ENCODE measurements at places on chromosomes 7 and 10.

- DNase-seq, result no peak
Measured at GRCh38 chr10:109259293-109259692, 664.0 kb downstream of the XPNPEP1 start.

- DNase-seq, result no peak
Measured at GRCh38 chr10:86102451-86102850, 264.1 kb downstream of the GRID1 start.

GRCh38 chr10:61166065-61166464, 222.1 kb upstream of the RHOBTB1 start:
- DNase-seq, result no peak

GRCh38 chr7:17913250-17913649, 27.0 kb downstream of the SNX13 start:
- no peak for DNase-seq

- no peak for DNase-seq
Measured at GRCh38 chr10:75852851-75853484, 421.5 kb downstream of the LRMDA start.

DNA sequence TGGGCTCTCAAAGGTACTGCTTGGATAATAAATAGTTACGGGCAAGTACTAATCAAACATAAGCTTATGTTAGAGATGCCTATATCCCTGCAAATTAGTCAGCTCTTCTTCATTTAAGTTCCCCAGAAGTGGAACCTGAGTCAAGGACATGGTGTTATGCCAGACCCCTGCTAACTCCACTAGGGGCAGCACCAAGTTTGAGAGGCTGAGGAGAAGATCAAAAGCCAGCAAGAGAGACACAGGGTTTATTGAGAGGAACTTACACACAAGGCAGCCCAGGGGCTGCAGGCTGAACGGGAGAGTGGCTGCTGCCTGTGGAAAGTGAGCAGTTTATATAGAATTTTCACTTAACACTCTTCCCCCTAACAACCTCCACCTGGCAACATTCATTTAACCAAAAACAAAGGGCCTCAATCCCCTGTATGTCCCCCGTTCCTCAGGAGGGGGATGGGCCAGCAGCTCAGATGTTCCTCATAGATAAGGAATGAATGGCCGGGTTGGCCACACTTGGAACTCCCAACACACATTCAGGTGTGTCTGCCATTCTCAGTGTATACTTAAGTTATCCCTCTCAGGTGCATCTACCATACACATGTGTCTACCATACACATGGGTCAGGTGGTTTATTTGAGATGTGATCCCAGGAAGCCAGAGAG, 62.6 kb upstream of the GHITM start:
- peak; percentile 11 for DNase-seq

GRCh38 chr10:6123532-6123931, 34.7 kb downstream of the RBM17 start:
- no peak for DNase-seq

DNA sequence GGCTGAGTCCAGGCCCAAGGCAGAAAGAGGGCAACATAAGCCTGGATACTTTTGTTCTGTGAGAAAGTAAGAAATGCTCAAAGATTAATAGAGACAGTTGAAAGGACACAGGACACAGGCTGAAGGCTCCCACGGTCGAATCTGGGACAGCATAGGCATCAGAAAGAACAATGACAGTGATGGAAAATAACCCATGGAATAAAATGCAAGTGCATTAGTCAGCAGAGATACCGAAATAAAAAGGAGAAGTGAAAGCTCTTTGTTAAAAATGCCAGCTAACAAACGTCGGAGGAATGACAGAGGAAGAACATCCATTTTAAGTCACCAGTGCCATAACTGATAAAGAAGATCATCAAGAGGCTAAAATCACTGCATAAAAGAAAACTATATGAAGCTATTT, 19.6 kb upstream of the AGAP5 start:
- DNase-seq, result no peak

DNA sequence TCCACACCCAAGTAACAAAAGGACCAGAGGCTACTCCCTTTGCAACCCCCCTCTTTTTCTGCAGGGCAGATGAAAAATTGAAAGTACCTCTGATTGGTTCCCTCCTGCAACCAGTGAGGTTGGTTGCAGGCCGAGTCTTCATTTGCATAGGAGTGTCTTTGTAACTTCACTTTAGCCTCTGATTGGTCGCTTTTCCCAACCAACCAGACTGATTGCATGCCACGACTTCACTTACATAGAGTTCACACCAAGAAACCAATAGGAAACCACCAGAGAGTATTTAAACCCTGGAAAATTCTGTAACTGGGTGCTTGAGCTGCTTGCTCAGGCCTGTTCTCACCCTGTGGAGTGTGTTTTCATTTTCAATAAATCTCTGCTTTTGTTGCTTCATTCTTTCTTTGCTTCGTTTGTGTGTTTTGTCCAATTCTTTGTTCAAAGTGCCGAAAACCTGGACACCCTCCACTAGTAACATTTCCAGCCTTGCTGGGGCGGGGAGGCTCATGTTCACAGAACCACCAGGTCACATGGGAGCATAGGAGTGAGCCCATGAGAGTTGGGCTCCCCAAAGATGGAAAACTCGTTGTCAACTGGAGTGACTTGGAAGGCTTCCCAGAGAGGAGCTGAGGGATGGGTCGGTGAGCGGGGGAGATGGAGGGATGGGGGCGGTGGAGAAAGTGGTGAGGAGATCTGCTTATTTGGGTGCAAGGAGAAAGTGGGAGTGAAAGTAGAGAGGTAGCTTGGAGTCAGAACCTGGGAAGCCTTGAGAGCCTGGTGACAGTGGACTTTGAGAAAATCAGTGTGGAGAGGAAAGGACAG, 223.6 kb downstream of the GFRA1 start:
- no peak for DNase-seq

- DNase-seq, result no peak
Measured at GRCh38 chr7:18396953-18397352, 98.6 kb upstream of the HDAC9 start.

DNA sequence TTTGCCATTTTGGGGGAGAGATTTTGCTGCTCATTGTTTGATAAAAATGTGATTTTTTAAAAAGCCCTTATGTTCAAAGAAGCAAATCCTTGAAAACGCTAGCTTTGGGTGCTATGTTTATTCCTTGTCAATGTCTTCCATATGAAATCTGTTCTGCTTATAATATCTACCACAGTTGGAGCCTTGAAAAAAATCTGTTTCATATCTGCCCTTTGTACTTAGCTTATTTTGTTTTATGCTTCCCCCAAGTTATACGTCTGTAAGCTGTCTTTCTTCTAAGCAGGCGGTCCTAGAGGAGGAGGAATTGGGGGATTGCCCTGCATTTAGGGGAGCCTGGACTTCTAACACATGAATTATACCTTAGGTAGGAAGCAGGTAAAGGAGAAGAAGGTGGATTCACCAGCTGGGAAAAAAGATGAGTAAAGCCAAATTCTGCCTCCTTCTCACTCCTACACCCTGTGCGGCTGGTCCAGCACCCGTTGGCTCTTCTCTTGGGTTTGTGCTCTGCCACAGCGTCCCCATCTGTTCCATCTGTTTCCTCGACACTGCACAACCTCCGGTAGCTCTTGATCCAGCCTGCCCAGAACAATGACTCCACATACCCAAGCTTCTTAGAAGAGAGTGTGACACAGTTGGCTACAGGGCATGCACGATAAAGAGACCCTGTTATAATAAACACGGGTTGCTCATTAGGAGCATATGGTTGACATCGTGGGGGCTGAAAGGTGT, 31.9 kb upstream of the NEUROD6 start:
- DNase-seq, result no peak

DNA sequence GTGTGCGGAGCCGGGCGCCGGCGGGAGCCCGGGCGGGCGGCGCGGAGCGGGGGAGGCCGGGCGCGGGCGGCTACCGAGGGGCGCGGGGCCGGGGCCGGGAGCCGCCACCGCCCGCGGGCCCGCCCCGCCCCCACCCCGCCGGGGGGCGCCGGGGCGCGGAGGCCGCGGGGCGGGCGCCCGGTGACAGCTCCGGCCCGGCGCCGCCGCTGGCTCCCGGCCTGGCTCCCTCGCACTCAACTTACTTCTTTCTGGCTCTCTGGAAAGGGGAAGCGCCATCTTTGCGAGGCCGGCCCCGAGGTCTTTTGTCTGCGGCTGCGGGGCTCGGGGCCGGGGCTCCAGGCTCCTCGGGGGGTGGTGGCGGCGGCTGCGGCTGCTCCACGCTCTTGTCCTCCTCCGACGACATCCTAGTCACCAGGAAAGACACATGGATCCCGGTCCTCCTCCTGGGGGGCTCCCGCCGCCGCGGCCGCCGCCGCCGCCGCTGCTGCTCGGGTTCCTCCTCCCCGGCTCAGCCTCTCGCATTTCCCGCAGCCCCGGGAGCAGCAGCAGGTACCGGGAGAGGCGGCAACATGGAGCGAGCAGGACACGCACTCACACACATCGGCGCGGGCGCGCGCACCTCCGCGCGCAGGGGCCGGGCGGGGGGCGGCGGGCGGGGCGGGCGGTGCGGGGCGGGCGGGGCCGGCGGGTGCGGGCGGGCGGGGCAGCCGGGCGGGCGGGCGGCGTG, at the start of gene KMT2C:
Gene KMT2C (minus strand): TSS at position 620 of the 727 bp plus-strand sequence. CDS start 217 bp downstream, at position 403.
- peak; percentile 55 for DNase-seq

- DNase-seq, result no peak
Measured at GRCh38 chr10:76899490-76899889, 738.1 kb downstream of the KCNMA1 start.

- no peak for DNase-seq
Measured at GRCh38 chr10:28155726-28156125, 147.1 kb downstream of the MPP7 start.

DNA sequence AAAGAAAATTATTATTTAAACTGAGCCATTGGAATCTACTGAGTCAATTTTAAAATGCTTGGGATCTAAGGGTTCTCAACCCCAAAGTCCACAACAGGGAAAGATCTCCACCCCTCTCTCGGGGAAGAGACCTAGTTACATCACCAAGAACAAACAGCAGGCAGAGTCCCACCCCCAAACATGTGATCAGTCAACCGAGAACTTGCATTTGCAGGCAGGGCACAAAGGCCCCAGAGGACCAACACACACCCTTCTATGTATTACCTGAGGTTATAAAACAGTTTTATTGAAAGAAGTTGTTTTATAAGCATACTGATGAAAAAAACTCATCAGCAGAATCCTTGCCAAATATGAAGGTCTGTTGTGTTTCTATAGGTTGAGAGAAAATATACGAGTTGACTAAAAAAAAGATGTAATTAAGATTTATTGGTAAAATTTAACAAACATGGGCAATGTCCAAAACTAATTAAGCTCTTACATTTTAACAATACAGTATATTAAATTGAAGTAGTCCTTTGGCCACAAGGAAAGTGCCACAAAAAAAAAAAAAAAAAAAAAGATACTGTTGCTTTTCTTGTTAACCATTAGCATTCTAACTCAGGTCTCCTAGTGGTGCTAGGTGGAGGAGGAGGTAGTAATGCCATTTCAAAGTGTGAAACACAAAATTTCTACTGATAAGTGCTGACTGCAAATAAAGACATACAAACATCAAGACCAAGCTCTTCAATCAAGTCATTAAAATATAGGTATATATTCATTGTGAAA, 975 bp upstream of the USP54 start:
- peak; percentile 36 for DNase-seq

DNA sequence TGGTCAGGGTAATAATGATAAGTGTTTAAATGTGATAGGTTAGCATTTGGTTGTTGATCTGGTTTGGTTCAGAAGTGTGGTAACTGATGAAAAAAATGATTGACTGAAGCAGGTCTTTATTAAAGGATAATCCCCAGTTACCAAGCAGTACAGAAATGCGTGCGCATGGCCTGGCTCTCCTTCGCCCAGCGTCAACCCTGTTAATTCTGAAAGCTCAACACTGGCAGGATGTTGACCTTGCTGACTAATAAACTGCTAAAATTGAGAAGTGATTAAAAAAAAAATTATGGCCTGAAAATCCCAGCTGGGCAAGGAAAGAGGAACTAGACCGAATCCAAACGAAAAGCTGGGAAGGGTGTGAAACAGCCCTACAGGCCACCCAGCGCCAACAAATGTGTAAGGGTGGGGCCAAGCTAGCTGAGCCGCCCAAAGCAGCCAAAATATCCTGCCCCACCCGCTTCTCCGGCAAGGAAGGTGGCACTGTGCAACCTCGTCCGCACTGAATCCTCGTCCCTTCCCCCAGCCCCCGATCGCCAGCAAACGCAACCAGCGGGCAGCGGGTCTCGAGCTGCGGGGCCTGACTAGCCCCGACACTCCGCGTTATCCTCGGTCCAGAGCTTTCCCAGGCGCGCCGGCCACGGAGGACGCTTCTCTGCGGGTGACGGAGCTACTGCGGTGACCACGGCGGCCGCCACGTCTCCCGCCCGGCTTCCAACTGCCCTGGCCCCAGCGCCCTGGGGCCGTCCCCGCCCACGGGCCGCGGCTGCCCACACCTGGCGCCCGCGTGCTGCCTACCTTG, 561 bp downstream of the SHTN1 start:
- peak; percentile 9 for DNase-seq

GRCh38 chr10:17781856-17782255, 27.3 kb upstream of the MRC1 start:
- DNase-seq, result peak; percentile 22

- DNase-seq, result no peak
Measured at GRCh38 chr7:125668321-125668993, 738.8 kb upstream of the POT1 start.

GRCh38 chr7:142516038-142516501, 233.2 kb upstream of the PRSS1 start:
- DNase-seq, result peak; percentile 88

DNA sequence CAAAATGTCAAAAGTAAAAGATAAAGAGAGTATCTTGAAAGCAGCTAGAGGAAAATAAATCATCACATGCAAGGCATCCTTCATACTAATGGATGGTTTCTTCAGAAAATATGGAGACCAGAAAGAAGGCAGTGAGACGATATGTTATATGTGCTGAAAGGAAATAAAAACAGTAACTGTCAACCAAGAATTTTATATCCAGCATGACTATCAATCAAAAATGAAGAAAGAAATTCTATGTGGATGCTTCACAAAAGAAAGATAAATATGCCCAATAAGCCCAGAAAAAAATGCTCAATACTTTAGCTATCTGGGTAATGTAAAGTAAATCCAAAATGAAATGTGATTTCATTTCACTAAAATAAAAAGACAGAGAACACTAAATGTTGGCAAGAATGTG, 142.1 kb downstream of the DGKI start:
- no peak for DNase-seq

GRCh38 chr7:12470930-12471329, 67.3 kb upstream of the VWDE start:
- no peak for DNase-seq

- DNase-seq, result no peak
Measured at GRCh38 chr7:119545118-119545517, 727.9 kb upstream of the KCND2 start.

- no peak for DNase-seq
Measured at GRCh38 chr10:5744849-5745248, 60.2 kb downstream of the TASOR2 start.

DNA sequence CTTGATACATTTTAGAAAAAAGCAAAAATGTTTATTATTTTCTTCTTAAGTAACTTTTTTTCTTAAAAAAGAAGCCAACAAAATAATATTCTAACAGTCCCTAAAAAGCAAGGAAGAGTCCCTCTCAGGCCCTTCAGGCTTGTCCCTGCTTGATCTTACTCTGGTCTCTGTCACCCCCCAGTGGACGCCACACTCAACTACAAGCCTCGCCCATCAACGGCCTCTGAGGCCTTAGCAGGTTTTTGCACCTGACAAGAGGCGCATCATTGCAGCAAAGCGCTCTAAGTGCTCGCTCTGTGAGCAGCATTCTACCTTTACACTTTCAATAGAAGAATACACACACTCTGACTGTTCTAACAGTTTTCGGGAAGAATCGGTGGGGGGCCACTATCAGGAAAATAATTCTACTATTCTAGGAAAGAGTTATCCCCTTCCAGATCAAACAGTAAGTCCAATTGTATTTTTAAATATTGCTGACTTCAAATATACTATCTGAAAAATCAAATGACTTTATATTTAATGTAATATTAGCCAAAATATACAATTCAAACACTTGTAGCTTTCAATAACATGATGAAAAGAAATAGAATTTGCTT, 139.2 kb downstream of the USP6NL start:
- peak; percentile 78 for DNase-seq
